Suprapubic skin (tissue), 4 donors: ENCODE measurements at places on chromosomes 1 and 21.

GRCh38 chr1:232457595-232457994 is 172.3 kb downstream of the SIPA1L2 start:
- DNase-seq: no peak
- H3K27me3 ChIP-seq: no peaks in the 10 kb centered on the region
- H3K4me3 ChIP-seq: no peak overlapping the region
- peaks cover 3% of the 10 kb centered on the region for H3K36me3 ChIP-seq
- no peaks in the 10 kb centered on the region for H3K4me1 ChIP-seq

DNA sequence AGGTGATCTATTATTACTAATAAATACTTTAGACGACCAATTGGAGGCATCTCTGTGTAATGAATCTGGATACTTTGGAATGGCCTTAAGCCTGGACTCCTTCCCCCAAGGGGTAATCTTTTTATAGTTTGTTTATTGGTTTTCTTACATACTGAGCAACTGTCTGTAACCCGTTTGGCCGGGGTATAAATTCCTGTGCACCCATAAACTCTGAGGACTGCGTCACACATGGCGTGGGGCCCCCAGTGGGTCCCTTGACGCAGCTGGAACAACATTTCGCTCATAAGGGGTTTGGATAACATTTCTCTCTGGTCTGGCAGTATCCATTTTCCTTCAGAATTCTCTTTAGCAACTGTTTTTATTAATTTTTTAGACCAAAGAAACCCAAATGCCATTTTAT is 26.5 kb downstream of the SCCPDH start:
- no peak overlapping the region for H3K27ac ChIP-seq
- H3K4me1 ChIP-seq: no peaks in the 10 kb centered on the region
- H3K27me3 ChIP-seq: no peaks in the 10 kb centered on the region
- peaks cover 4% of the 10 kb centered on the region for H3K36me3 ChIP-seq
- H3K4me3 ChIP-seq: no peak overlapping the region
- no peak for DNase-seq

DNA sequence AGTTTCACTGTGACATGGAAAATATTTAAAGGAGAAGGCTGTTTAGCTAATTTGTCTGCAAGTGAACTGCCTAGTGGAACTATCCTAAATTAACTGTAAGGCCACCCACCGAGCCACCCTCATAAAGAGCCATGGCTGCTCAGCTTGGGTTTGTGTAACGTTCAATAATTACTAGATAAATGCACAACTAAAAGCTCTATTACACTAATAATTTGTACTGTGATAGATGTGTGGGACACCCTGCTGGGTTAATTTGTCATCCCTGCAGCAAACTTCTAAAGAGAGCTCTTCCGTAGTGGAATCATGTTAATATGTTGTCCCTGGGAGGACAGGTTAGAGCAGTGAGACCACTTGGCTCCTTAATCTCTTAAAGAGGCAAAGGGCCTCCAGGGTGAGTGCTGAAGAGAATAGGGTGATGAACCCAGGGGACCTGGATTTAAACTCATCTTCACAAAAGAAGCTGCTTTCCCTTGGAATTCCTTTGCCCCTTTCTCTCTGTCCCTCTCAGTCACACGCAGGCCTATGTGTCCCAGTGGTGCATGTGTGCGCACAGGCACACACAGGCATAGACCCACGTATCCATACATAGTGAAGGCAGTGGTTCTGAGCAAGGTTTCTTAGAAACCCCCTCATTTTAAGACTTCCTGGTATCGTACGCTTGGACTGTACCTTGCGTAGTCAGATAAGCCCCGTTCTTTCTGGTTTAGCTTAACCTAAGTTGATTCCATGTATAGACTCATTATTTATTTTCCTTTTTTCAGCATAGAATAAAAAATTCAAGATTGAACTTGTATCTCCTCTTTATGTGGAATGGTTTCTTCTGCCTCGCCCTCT is 310.3 kb downstream of the NFIA start:
- peaks cover 21% of the 10 kb centered on the region for H3K36me3 ChIP-seq
- H3K27me3 ChIP-seq: no peaks in the 10 kb centered on the region
- no peak overlapping the region for H3K4me3 ChIP-seq
- H3K27ac ChIP-seq: no peak overlapping the region
- no peak for DNase-seq
- peaks cover 2% of the 10 kb centered on the region for H3K4me1 ChIP-seq

DNA sequence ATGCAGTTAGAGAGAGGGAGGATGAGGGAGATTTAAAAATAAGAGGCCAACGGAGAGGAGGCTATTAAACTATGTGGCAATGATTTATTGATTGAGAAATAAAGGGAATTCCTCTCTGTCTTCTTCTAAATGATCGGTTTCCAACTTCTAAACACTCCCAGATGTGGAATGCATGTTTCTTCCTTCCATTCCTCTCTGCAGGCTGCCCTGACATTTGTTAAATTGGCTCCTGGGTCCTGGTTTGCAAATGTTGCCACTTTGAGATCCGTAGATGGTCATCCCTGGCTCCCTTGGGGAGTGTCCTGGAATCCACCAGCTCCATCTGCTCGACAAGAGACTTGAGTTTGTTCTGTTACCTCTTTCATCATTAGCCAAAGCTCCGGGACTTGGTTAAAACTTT is 10.3 kb upstream of the C1orf198 start:
- H3K27me3 ChIP-seq: peaks cover 7% of the 10 kb centered on the region
- no peaks in the 10 kb centered on the region for H3K36me3 ChIP-seq
- DNase-seq: peak; percentile 87
- H3K4me3 ChIP-seq: no peak overlapping the region

GRCh38 chr1:50139339-50140181 is 30.8 kb downstream of the ELAVL4 start:
- no peak overlapping the region for H3K27ac ChIP-seq
- peaks cover 5% of the 10 kb centered on the region for H3K27me3 ChIP-seq
- H3K4me1 ChIP-seq: no peaks in the 10 kb centered on the region
- no peak overlapping the region for H3K4me3 ChIP-seq
- H3K36me3 ChIP-seq: no peaks in the 10 kb centered on the region

DNA sequence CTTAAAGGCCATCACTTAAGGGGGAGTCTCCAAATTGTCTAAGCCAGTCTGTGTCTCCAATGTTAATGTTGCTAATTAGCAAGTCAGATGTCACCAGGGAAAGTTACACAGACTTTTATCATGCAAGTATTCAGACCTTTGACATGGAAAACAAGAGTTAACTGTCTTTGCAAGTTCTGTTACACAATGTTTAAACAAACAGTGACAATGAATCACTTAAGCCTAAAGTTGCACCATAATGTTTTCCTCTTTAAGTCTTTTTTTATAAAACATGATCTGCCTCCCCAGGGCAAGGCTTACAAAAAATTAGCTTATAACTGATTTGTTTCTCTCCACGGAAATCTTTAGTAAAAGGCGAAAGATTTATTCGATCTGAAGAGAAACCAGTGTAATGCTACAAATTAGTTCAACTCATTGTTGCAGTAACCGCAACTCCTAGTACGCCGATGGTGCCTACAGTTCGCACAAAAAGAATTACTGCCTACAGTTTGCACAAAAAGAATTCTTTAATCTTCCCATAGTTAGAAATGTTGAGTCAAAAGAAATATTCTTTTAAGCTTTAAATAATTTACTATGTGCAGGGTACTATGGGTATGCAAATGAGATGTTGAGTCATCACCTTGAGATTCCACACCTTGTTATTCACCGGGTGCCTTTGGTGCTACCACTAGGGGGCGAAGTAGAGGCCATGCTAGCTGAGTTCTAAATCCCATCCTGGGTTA is 45.3 kb downstream of the HHAT start:
- H3K27ac ChIP-seq: peak overlapping the region; percentile 39
- no peaks in the 10 kb centered on the region for H3K27me3 ChIP-seq
- H3K4me1 ChIP-seq: peaks cover 6% of the 10 kb centered on the region
- no peak overlapping the region for H3K4me3 ChIP-seq

DNA sequence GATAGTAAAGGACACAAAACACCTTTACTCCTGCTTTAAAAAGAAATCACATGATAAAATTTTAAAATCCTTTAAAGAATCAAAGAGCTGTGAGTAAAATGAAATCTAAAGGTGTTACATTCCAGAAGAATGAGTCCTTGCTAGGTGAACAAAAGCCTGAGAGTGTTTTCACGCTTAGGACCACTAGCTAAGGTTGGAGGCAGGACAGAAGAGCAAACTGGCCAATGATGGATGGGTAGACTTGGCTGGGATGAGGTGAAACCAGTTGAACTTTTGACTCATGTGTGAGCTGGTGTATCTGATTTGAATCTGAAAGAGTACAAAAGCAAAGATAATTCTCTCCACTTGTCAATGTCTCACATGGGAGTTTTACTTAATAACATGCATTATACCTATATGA is 35.1 kb downstream of the CATSPERE start:
- no peak overlapping the region for H3K4me3 ChIP-seq
- no peaks in the 10 kb centered on the region for H3K27me3 ChIP-seq
- H3K36me3 ChIP-seq: no peaks in the 10 kb centered on the region
- H3K4me1 ChIP-seq: no peaks in the 10 kb centered on the region
- no peak for DNase-seq

DNA sequence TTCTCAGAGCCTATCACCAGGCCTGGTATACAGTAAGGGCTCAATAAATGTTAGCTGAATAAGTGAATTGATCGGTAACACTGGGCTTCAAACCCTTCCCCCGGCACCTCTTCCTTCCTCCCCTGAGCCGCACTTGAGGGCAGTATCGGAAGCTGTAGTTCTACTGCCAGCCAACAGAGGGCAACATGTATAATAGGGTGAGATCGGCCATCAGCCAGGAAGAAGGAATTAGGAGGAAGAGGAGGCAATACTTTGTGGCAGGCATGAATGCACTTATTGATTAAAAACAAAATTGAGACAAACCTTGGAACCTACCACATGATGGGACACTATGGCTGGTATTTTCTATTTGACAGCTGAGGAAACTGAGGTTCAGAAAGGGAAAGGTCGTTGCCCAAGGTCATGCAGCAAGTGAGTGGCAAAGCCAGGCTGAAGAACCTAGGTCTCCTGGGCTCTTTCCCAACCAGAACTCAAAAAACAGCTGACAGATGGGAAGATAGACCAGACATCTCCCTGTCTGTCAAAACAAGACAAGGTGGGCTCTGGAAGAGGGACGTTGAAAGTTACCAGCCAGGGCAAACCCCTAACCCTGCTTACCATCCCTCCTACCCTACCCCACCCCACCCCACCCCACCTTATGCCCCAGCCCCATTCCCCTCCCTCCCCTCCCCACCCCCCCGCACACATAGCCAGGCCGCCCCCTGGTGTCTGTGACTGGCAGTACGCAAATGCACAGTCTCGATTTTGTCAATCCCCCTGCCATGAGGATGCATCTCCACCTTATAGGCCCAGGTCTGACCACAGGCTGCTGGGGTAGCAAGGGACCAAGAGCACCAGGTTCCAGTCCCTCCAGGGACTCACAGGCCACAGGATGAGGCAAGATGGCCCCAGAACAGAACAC is 107.3 kb upstream of the RUNX3 start:
- H3K27ac ChIP-seq: no peak overlapping the region
- DNase-seq: no peak
- H3K4me3 ChIP-seq: no peak overlapping the region
- peaks cover 17% of the 10 kb centered on the region for H3K27me3 ChIP-seq
- H3K36me3 ChIP-seq: no peaks in the 10 kb centered on the region

DNA sequence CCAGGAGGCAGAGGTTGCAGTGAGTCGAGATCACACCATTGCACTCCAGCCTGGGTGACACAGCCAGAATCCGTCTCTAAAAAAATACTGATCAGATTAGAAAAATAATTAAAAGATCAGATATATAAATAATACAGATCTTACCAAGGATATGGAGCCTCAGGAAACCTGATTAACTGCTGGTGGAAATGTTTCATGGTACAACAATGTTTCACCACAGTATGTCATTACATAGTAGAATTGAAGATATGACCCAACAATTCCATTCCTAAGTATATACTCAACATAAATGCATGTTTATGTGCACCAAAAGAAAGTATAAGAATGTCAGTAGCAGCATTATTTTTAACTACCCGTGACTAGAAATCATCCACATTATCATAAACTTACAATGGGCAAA is 41.7 kb downstream of the CD53 start:
- no peak overlapping the region for H3K4me3 ChIP-seq
- H3K36me3 ChIP-seq: no peaks in the 10 kb centered on the region
- no peak overlapping the region for H3K27ac ChIP-seq
- DNase-seq: no peak
- no peaks in the 10 kb centered on the region for H3K4me1 ChIP-seq

GRCh38 chr1:183236158-183236725 is 50.2 kb downstream of the LAMC2 start:
- H3K27ac ChIP-seq: no peak overlapping the region
- peaks cover 28% of the 10 kb centered on the region for H3K4me1 ChIP-seq
- no peak for DNase-seq
- H3K27me3 ChIP-seq: no peaks in the 10 kb centered on the region

DNA sequence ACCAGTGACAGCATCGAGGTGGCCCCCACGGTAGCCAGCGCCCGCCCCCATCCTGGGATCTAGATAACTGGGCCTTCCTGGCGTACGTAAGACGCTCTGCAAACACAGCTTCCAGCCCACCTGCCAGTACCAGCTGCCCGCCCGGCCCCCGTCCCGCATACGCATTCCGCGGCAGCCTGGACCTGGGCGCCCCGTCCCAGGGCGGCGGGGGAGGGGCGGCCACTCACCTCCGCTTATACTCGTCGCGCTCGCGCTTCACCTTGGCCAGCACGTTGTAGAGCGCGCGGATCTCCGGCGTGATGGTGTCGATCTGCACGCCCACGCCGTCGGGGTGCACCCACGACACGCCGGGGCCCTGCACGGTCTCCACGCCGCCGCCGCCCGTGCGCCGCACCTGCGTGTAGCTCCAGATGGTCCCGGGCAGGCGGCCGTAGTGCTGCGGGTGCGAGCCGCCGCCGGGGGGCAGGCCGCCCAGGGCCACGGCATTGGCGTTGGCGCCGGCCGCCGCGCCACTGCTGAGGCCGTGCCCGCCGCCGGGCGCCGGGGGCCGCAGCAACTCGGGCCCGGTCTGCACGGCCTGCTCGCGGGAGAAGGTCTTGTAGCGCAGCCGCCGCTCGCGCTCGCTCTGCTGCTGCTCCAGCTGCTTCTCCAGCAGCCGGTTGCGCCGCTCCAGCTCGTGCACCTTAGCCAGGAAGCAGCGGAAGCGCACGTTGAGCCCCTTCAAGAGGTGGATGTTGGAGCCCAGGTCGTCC is 859 bp downstream of the IFFO2 start:
- no peaks in the 10 kb centered on the region for H3K27me3 ChIP-seq
- DNase-seq: no peak
- no peaks in the 10 kb centered on the region for H3K36me3 ChIP-seq
- peak overlapping the region; percentile 95 for H3K27ac ChIP-seq

GRCh38 chr1:5312293-5312674 is 657.9 kb downstream of the AJAP1 start:
- peaks cover 32% of the 10 kb centered on the region for H3K27me3 ChIP-seq
- no peaks in the 10 kb centered on the region for H3K36me3 ChIP-seq
- no peak overlapping the region for H3K4me3 ChIP-seq
- no peak for DNase-seq

DNA sequence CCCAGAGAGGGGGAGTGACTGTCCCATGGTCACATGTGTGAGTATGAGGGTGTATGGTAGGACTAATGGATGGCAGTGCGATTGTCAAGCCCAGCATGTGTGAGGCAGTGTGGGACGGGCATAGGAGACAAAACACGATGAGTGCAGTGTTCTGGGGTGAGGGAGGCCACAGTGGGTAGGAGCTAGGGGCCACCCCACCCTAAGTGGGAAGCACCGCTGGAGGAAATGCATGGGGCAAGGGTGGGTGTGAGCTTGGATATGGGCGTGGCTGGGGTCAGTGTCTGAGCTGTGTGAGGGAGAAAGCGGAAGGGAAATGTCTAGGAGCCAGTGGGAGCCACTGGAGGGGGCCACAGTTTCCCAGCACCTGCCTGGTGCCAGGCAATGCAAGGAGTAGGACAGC is 56.5 kb downstream of the FOXO6 start:
- H3K4me1 ChIP-seq: peaks cover 37% of the 10 kb centered on the region
- H3K27ac ChIP-seq: peak overlapping the region; percentile 92
- no peaks in the 10 kb centered on the region for H3K36me3 ChIP-seq
- no peak for DNase-seq
- no peaks in the 10 kb centered on the region for H3K27me3 ChIP-seq
